Progenitor cell of endocrine pancreas (in vitro differentiated cells): ENCODE measurements at places on chromosomes 6 and 20. TPM values are rescaled to one million over a fixed set of nuclear protein-coding genes. Genes with fewer than 3 reads are reported as not detected.

Gene PAQR8
- 13.9 and 15.2 TPM in 2 replicates for total RNA-seq

Gene CDSN
- not detected in 2 replicates for total RNA-seq

Gene SLC22A2
- not detected in 2 replicates for total RNA-seq

Gene GSTA2
- total RNA-seq, result 4.6 and 10.7 TPM in 2 replicates

Gene LHFPL5
- total RNA-seq, result not detected in 2 replicates

Gene HLA-DQB1
- total RNA-seq, result 6.1 TPM in 2 replicates

Gene C20orf141
- total RNA-seq, result not detected in 2 replicates

Gene TREM2
- total RNA-seq, result not detected in 2 replicates

Gene RNF182
- 1.9 and 2.5 TPM in 2 replicates for total RNA-seq

Gene LIN28B
- 35.2 and 38.8 TPM in 2 replicates for total RNA-seq

Gene RNF217
- 22.6 and 27.6 TPM in 2 replicates for total RNA-seq

Gene RIPOR3
- total RNA-seq, result 0.29 and 0.31 TPM in 2 replicates

Gene GDAP1L1
- 0.24 and 1.1 TPM in 2 replicates for total RNA-seq

Gene SLC22A23
- 17.1 and 19.4 TPM in 2 replicates for total RNA-seq

Gene MOG
- total RNA-seq, result not detected in 2 replicates

Gene TMEM200A
- total RNA-seq, result 13.0 and 13.6 TPM in 2 replicates

Gene TMC2
- total RNA-seq, result not detected in 2 replicates

Gene GSTA3
- not detected in 2 replicates for total RNA-seq

- H3K4me3 ChIP-seq, result no peak overlapping the region
- peaks cover 5% of the 10 kb centered on the region for H3K4me1 ChIP-seq
- DNase-seq, result no peak
Observed at GRCh38 chr6:38349795-38350194, 289.9 kb downstream of the BTBD9 start.

- no peak for DNase-seq
- peaks cover 16% of the 10 kb centered on the region for H3K27me3 ChIP-seq
- no peak overlapping the region for H3K4me3 ChIP-seq
- no peaks in the 10 kb centered on the region for H3K36me3 ChIP-seq
- H3K27ac ChIP-seq, result no peak overlapping the region
Observed at GRCh38 chr6:167200806-167201205, 43.0 kb upstream of the GPR31 start.

GRCh38 chr6:7467007-7467897 lies 74.2 kb upstream of the DSP start:
- H3K4me3 ChIP-seq, result peak overlapping the region; percentile 42
- peak; percentile 40 for DNase-seq
- peaks cover 49% of the 10 kb centered on the region for H3K4me1 ChIP-seq
- no peaks in the 10 kb centered on the region for H3K27me3 ChIP-seq
- peak overlapping the region; percentile 97 for H3K27ac ChIP-seq

GRCh38 chr6:116536216-116536621 lies 9.3 kb downstream of the TRAPPC3L start:
- peaks cover 11% of the 10 kb centered on the region for H3K4me1 ChIP-seq
- H3K27me3 ChIP-seq, result peaks cover 3% of the 10 kb centered on the region
- no peaks in the 10 kb centered on the region for H3K36me3 ChIP-seq

GRCh38 chr20:46434597-46434996 lies 28.2 kb upstream of the ELMO2 start:
- H3K36me3 ChIP-seq, result no peaks in the 10 kb centered on the region
- no peak for DNase-seq
- no peaks in the 10 kb centered on the region for H3K4me1 ChIP-seq
- no peak overlapping the region for H3K27ac ChIP-seq
- H3K4me3 ChIP-seq, result no peak overlapping the region
- H3K27me3 ChIP-seq, result peaks cover 14% of the 10 kb centered on the region

- H3K36me3 ChIP-seq, result no peaks in the 10 kb centered on the region
- H3K27ac ChIP-seq, result no peak overlapping the region
- H3K4me3 ChIP-seq, result no peak overlapping the region
- peaks cover 3% of the 10 kb centered on the region for H3K4me1 ChIP-seq
- H3K27me3 ChIP-seq, result peaks cover 57% of the 10 kb centered on the region
- DNase-seq, result no peak
Observed at GRCh38 chr6:149895833-149896271, 2.1 kb downstream of the RAET1E start.

DNA sequence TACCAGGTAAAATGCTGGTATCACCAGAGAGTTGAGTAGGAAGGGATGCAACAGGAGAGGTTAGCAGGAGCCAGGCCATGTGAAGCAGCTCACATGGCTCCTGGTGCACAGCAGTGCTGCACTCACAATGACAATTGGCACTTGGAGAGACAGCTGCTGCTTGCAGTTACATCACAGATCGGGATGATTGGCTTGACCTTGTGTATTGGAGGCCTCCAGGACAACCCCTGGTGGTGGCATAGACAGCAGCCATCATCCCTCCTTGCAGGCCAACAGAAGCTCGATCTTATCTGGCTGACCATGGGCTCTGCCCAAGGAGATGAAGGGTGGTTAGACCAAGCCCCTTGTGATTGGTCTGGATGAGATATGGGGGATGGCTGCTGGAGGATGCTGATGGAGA lies 73.0 kb downstream of the EYA2 start:
- no peak overlapping the region for H3K4me3 ChIP-seq
- H3K4me1 ChIP-seq, result no peaks in the 10 kb centered on the region
- no peak for DNase-seq
- no peaks in the 10 kb centered on the region for H3K36me3 ChIP-seq
- H3K27ac ChIP-seq, result no peak overlapping the region
- H3K27me3 ChIP-seq, result no peaks in the 10 kb centered on the region

- H3K4me3 ChIP-seq, result no peak overlapping the region
- peaks cover 8% of the 10 kb centered on the region for H3K4me1 ChIP-seq
- no peak for DNase-seq
- H3K27me3 ChIP-seq, result peaks cover 5% of the 10 kb centered on the region
- H3K27ac ChIP-seq, result no peak overlapping the region
Observed at GRCh38 chr6:107495971-107496370, 6.1 kb downstream of the SOBP start.

DNA sequence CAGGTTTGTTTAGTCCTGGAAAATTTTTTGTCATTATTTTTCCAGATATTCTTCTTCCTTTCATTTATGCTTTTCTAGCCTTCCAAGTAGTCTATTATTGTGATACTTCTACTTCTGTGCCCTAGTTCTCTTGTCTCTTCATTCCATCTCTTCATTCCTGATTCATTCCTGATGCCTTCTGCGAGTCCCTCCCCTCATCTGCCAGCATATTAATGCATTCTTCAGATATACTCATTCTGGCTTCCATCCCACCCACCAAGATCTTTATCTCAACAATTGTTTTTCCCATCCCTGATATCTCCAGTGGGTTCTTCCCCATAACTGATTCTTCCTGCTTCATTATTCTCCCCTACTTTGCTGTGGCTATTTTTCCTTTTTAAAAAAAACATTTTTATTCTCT lies 35.2 kb downstream of the ALDH5A1 start:
- DNase-seq, result no peak
- H3K36me3 ChIP-seq, result peaks cover 12% of the 10 kb centered on the region
- no peak overlapping the region for H3K27ac ChIP-seq
- no peak overlapping the region for H3K4me3 ChIP-seq

GRCh38 chr6:148471624-148472159 lies 129.1 kb downstream of the SASH1 start:
- no peak for DNase-seq
- H3K4me1 ChIP-seq, result peaks cover 3% of the 10 kb centered on the region
- H3K27ac ChIP-seq, result peak overlapping the region; percentile 7
- no peak overlapping the region for H3K4me3 ChIP-seq
- H3K36me3 ChIP-seq, result peaks cover 29% of the 10 kb centered on the region
- H3K27me3 ChIP-seq, result no peaks in the 10 kb centered on the region

DNA sequence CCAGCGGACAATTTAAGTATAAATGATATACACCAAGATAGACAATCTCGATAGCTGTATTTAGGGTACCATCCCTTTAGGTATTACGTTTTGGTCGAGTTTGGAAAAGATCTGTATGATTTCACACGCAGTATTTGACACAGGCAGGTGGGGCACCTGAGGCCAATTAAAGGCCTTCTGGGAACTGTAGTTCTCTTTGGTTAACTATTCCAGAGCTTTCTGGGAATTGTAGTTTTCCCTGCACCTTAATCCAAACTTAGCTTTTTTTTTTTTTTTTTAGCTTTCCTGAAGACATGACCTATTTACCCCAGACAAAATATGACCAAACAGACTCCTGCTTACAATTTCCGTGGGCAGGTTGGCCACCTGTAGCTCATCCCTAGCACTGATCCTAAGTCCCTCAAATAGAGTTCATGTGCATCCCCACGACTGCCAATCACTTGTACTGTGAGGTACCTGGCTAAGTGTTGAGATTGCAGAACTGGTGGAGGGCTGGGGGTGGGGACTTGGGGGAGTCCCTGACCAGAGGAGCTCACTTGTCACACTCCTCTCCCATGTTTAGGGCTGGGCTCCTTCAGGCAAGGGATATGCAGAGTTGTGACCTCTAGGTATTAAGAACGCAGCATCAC lies 999 bp upstream of the EHMT2 start:
- H3K4me1 ChIP-seq, result peaks cover 26% of the 10 kb centered on the region
- H3K36me3 ChIP-seq, result peaks cover 10% of the 10 kb centered on the region
- peak overlapping the region; percentile 94 for H3K4me3 ChIP-seq

GRCh38 chr6:76073281-76073680 lies 819 bp upstream of the IMPG1 start:
- no peak for DNase-seq

- peaks cover 8% of the 10 kb centered on the region for H3K4me1 ChIP-seq
- H3K27me3 ChIP-seq, result no peaks in the 10 kb centered on the region
Observed at GRCh38 chr6:22570185-22570551, 802 bp downstream of the HDGFL1 start.

- H3K36me3 ChIP-seq, result no peaks in the 10 kb centered on the region
- no peak overlapping the region for H3K4me3 ChIP-seq
- H3K27ac ChIP-seq, result no peak overlapping the region
- peaks cover 31% of the 10 kb centered on the region for H3K4me1 ChIP-seq
- DNase-seq, result no peak
- no peaks in the 10 kb centered on the region for H3K27me3 ChIP-seq
Observed at GRCh38 chr20:48606172-48606840, 221.5 kb downstream of the PREX1 start.

DNA sequence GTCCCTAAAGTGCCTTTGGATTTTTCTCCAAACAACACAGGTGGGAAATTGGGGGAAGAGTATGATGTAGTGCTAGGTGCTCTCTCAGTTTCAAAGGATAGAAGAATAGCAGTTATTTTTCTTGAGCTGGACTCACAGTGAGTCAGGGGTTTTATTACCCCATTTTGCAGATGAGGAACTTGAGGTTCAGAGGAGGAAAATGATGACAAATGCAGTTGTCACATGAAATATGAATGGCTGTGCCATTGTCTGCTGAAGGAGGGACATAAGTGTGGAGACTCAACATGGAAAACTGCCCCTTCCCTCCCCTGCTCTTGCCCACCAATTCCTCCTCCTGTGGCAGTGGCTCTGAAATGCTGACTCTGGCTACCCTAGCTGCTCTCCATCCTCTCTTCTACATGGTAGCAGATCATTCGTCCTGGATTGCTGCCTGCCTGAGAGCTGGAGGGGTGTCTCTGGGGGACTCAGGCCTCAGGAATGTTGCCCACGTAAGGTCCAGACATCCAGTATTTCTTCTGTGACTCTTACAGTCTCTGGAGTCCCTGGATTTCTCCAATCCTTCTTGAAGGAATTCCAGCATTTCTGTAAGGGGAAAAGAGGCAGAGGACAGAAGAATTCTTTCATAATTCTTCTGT lies 37.6 kb upstream of the EPB41L1 start:
- H3K36me3 ChIP-seq, result no peaks in the 10 kb centered on the region
- no peak for DNase-seq
- H3K27me3 ChIP-seq, result peaks cover 17% of the 10 kb centered on the region
- no peak overlapping the region for H3K4me3 ChIP-seq

- no peaks in the 10 kb centered on the region for H3K27me3 ChIP-seq
- H3K27ac ChIP-seq, result no peak overlapping the region
- DNase-seq, result no peak
- H3K4me1 ChIP-seq, result peaks cover 2% of the 10 kb centered on the region
- peaks cover 2% of the 10 kb centered on the region for H3K36me3 ChIP-seq
Observed at GRCh38 chr6:19333936-19334335, 503.2 kb upstream of the ID4 start.

- H3K27ac ChIP-seq, result no peak overlapping the region
- no peaks in the 10 kb centered on the region for H3K36me3 ChIP-seq
- no peak overlapping the region for H3K4me3 ChIP-seq
- H3K27me3 ChIP-seq, result no peaks in the 10 kb centered on the region
- no peaks in the 10 kb centered on the region for H3K4me1 ChIP-seq
- DNase-seq, result no peak
Observed at GRCh38 chr6:62740171-62740570, 454.1 kb upstream of the KHDRBS2 start.

GRCh38 chr20:9427430-9428291 lies 86.7 kb upstream of the LAMP5 start:
- DNase-seq, result no peak
- no peaks in the 10 kb centered on the region for H3K4me1 ChIP-seq
- H3K4me3 ChIP-seq, result no peak overlapping the region
- no peak overlapping the region for H3K27ac ChIP-seq

DNA sequence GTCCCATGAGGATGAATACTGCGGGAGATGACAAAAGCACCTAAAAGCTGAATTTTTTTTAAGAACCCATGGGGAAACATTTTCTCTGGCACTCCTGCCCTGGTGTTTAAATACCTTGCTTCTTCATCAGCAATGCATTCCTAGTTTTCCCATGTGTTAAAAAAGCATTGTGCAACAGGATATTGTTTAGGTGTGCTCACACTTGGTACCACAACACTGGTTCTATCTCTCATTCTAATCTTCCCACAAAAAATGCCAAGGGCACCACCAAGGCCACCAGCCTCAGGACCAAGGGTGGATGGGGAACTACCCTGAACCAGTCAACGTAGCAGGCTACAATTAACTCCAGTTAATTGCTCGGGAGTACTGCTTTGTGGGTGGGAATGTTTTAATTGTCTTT lies 50.9 kb downstream of the ALDH5A1 start:
- H3K27me3 ChIP-seq, result peaks cover 21% of the 10 kb centered on the region
- H3K4me1 ChIP-seq, result peaks cover 10% of the 10 kb centered on the region

GRCh38 chr20:32522526-32522775 lies 62.7 kb downstream of the NOL4L start:
- no peak for DNase-seq
- H3K4me3 ChIP-seq, result no peak overlapping the region
- no peaks in the 10 kb centered on the region for H3K36me3 ChIP-seq
- no peaks in the 10 kb centered on the region for H3K4me1 ChIP-seq
- peaks cover 27% of the 10 kb centered on the region for H3K27me3 ChIP-seq

DNA sequence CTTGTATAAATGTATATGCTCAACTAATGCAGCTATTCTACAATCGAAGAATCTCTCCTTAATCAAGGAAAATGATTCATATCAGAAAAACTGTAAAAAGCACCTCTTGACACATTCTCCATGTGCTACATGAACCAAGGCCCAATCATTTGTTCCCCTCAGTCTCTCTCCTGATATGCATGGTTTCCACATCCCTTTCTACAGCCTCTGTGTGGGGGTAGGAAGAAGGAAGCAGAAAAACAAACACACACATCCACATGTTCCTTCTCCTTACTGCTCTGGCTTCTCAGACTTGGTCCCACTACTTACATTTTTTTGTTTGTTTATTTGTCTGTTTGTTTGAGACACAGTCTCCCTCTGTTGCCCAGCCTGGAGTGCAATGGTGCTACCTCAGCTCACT lies 510.5 kb downstream of the PRKN start:
- H3K27ac ChIP-seq, result no peak overlapping the region
- no peaks in the 10 kb centered on the region for H3K4me1 ChIP-seq
- no peak overlapping the region for H3K4me3 ChIP-seq
